ENCODE measurements at places on chromosomes 5 and 9. TPM values are rescaled to one million over a fixed set of nuclear protein-coding genes. Genes with fewer than 3 reads are reported as not detected.

The OTP gene
- not detected for total RNA-seq

The RAB3C gene
- total RNA-seq = 39.8 TPM

The PCDHB8 gene
- total RNA-seq = 15.0 TPM

The LRRC19 gene
- total RNA-seq = under 0.01 TPM

The LHX6 gene
- 32.2 TPM for total RNA-seq
